ENCODE measurements at places on chromosomes 6 and 20.

GRCh38 chr6:111105578-111105977 lies 18.3 kb downstream of the SLC16A10 start:
- no peak for DNase-seq

DNA sequence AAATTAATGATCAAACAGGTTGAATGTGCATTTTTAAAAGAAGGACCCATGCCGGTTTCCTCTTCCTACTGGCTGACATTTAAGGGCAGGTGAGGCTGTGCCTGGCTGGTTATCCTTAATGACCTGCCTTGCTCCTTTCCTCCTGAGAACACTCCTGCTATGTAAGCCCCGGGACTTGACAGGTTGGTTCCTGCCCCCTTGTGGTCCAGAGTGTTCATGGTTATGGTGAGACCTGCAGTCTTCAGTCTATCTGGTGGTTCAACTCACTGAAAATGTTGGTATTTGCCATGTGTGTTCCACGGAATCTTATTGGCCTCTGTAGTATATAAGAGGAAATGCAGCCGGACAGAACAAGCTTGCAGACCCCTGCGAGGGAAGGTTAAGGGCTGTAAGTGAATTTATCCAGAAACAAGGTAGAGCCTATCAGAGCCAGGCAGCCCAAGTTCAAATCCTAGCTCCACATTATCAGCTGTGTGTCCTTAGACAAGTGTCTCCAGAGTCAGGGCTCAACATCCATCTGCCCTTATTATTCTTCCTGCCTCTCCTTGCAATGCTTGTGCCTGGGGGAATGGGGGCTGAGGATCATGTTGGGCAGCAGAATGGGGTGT lies 5.2 kb upstream of the BPIFA3 start:
- peak; percentile 75 for DNase-seq

- no peak for DNase-seq
Measured at GRCh38 chr20:16220826-16221225, 352.4 kb downstream of the KIF16B start.

GRCh38 chr6:56720882-56721281 lies 78.2 kb upstream of the DST start:
- no peak for DNase-seq

DNA sequence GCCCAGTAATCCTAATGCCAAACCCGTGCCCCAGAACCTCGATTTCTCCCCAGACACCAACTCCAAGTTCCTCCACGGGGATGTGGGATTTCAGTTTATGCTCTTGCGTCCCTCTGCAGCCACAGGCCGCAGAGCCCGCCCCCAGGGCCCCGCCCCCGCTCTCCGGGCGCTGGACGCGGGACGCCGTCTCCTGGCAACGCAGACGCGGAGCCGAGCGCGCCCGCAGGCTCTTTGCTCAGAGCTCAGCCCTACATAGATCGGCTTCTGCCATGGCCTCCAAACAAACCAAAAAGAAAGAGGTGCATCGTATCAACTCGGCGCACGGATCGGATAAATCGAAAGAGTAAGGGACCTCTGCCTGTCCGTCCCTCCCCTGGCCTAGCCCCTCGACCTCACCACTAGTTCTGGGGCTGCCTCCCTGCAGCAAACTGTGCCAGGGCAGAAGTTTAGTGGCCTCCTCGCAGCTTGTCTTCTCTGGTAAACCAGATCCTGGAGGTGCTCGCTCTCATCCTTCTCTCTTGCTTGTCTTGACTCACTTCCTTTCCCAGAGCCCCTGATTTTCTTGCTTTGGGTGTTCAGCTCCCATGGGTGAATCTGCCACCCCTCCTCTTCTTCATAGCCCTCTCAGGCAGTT lies at the start of gene ADGB:
Gene ADGB (plus strand): TSS at position 201 of the 634 bp plus-strand sequence. CDS start 69 bp downstream, at position 270.
- DNase-seq = no peak

DNA sequence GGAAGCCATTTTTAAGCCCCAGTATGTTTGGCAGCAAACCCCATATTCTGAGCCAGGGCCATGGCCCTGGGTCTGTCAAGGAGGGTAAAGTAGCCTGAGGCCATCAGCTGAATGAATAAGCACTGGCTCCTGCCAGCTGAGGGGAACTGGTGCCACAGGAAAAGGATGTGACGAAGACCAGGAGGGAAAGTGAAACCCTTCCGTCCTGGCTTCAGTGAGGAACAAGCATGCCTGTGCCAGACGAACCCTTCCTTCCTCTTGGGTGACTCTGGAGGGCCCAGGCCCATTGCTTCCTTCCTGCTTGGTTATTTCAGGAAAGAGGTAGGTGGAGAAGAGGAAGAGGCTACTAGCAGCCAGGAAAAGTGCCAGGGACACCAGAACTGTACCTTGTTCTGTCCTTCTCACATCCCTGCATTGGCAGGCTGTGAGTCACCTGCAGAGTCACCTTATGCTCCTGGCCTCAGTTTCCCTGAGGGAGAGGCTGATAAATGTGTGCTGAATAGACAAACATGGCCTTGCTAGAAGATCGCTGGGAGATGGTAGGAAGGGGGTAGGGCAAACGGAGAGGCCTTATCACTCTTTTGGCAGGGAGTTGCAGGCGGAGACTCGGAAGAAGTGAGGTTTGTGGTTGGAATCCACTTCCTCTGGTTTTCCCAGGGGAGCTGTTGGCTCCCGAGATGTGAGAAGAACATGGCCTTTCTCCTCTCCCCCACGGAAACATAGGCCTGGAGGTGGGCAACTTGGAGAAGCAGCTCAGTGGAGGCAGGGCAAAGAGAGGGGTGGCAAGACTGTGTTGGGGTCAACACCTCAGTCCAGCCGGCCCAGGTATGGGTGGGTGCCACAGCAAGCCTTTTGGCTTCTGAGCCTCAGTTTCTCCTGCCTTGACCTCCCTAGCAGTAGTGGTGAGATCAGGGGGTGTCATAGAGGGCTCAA lies 37.4 kb downstream of the COX4I2 start:
- DNase-seq = no peak

DNA sequence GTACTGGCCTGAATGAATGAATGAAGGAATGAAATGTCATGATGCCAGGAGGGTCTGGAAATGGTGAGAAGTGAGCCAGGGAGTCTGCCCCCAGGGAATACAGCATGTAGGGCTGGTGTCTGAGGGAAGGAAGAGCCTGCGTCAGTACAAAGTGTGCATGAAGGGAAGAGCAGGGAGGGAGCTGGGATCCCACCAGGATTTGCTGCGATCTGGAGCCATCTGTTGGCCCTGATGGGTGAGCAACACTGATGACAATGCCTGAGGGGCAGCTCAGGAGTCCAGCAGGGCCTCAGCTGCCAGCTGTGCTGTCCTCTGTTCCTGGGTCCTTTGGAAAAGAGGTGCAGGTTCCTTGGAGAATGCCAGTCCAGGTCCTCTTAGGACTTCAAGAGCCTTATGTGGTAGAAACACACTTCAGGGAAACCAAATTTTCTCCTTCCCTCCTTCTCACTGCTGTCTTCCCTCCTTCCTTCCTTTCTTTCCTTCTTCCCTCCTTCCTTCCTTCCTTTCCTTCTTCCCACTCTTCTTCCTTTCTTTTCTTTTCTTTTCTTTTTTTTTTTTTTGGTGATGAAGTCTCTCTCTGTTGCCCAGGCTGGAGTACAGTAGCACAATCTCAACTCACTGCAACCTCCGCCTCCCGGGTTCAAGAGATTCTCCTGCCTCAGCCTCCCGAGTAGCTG lies 11.5 kb downstream of the BPI start:
- DNase-seq = no peak

- no peak for DNase-seq
Measured at GRCh38 chr20:3330046-3330741, 77.3 kb downstream of the DNAAF9 start.

DNA sequence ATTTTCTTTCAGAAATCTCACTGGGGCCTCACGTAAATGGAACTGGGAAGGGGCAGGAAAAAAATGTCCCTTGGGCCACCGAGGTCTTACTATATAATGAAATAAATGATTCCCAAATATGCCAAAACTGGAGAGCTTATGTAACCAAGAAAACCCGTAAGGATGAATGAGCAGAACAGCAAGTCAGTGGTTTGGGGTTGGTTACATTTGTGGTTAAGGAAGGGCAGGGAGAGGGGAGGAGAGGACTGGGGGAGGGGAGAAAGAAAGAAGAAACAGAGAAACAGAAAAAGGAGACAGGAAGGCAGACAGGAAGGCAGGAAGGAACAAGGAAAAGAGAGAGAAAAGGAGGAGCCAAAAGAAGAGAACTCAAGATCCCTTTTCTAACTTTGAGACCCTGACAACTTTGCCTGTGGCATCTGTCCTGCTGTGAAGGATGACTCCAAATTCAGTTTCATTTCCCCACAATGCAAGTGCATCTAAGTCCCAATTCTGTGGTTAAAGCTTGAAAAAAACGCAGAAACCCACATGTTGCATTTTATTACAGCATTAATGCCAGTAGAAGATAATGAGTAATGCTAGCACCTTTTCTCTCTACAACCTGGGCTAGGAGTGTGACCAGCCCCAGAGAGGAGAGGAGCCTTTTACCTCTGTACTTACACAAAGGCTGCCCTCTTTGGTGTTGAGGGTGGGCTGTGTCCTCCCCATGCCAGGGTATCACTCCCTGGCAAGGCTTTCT lies 10.8 kb upstream of the ARMC2 start:
- no peak for DNase-seq

- DNase-seq = no peak
Measured at GRCh38 chr6:100456141-100456907, 8.4 kb downstream of the SIM1 start.

DNA sequence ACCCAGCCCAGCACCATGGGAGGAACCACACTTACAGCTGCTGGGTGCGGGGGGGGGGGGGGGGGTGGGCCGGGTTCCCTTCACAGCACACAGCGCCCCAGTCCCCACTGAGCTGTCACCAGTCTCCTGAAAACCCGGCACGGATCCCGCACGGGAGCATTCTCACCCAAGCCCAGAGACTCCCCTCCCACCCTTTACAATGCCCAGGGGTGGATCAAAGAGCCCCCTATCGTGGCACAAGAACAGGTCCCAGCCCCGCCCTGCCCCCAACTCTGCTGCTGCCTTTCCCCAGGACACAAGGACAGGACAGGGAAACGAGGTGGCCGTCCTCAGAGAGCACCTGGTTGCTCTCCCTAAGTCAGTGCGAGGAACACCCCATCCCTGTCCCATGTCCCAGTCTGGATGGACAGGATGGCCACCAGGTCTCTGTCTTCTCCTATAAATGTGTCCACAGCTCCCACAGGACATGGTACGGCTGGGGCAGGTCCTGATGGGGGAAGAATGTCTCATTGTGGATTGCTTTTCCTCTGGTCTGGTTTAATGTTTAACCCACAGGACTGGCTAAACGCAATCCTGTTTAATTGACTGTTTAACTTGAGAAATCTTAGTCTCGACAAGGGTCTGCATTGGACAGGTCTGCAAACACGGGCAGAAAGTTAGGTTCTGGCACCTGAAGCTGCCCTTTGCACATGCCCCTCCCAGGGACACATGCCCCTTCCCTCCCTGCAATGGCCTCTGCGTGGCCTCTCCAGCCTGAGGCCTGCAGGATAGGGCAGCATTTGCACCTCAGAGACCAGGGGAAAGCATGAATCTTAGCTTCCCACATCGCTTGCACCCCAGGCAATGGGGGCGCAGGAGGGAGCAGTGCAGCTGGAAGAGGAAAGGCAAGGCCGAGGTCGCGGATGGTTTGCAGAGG lies 45.3 kb downstream of the DACT2 start:
- DNase-seq = no peak

DNA sequence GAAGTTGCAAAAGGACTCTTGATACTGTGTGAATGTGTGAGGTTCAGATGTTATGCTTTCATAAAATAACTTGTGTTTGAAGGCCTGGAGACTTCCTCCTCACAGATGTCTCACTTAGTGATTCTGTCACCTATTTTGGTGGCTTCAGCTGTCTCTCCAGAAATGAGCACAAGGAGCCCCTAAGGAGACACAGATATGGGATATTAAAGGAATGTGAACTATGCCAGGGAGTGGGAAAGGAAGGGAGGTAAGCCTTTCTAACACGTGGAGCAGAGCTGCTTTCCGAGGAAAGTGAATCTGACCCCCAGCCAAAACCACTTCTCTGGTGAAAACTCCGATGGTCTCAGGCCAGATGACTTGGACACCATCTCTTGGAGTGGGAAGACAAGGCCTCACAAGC lies 10.5 kb upstream of the FOXO3 start:
- no peak for DNase-seq

- peak; percentile 45 for DNase-seq
Measured at GRCh38 chr20:16747291-16747811, 807 bp upstream of the OTOR start.

DNA sequence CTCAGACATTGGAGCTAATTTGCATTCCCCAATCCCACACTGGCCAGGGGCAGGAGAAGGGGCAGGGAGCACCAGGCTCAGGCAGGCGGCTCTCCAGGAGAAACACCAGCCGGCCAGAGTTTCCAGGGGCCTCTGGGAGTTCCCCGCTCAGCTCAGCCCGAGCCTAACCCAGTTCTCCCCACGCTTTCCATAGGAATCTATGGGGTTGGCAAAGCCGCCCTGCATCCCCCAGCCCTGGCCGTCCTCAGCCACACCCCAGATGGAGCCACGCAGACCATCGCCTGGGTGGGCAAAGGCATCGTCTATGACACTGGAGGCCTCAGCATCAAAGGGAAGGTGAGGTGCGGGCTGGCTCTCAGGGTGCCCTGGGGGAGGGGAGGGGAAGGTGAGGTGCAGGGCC lies 8.2 kb downstream of the NPEPL1 start:
- no peak for DNase-seq

- no peak for DNase-seq
Measured at GRCh38 chr20:43835944-43836508, 78.6 kb upstream of the TOX2 start.

- no peak for DNase-seq
Measured at GRCh38 chr20:25022680-25023079, 30.1 kb upstream of the APMAP start.

DNA sequence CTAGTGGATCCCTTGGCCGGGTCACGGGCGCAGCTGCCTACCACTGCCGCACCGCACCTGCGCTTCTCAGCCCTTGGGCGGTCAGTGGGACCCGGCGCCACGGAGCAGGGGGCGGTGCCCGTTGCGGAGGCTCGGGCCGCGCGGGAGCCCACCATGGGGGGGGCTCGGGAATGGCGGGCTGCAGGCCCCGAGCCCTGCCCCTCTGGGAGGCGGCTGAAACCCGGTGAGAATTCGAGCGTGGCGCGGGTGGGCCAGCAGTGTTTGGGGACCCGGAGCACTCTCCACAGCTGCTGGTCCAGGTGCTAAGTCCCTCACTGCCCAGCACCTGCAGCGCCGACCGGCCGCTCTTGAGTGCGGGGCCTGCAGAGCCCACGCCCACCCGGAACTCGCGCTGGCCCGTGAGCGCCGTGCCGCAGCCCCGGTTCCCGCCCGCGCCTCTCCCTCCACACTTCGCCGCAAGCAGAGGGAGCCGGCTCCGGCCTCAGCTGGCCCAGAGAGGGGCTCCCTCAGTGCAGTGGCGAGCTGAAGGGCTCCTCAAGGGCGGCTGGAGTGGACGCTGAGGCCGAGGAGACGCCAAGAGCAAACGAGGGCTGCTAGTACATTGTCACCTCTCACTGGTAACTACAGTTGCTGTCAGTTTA lies 120.5 kb upstream of the TMEM170B start:
- DNase-seq = no peak

DNA sequence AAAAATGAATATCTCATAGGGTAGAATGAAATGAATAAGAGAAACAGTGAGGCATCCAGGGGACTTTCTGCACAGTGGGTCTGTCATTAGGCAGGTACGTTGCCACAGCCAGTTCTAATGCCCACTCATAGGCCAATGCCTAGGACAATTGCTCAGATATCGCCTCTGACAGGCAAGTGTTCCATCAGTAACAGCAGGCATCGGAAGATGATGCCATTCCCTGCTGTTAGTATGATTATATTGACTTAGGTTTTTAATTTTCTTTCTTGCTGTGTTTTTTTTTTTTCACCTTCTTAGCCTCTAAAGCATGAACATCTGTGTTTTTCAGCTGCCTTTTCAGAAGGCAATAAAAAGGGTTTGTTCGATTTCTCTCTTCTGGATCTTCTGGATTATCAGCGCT lies 90.7 kb downstream of the PRL start:
- DNase-seq = no peak
